Putamen (tissue), 1 donor: ENCODE measurements at places on chromosomes 5 and 9.

DNA sequence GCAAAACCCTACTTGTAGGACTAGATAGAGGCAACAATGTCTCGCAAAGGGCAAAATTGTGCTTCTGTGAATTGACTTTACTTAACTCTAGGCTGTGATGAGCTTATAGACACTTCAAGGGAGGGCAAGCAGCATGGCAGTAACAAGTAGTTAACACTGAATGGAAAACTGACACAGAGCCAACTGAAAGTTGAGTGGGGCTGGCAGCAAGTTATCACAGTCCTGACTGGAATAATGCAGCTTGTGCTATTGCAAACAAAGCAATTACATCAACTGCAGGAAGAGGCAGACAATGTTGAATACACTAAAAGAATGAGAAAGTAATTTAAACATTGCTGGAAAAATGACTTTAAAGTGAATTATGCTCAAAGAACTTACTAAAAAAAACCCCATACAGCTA is 62.2 kb downstream of the RNF38 start:
- DNase-seq: no peak

- no peak for DNase-seq
Measured at GRCh38 chr5:140182803-140183367, 7.9 kb downstream of the CYSTM1 start.

DNA sequence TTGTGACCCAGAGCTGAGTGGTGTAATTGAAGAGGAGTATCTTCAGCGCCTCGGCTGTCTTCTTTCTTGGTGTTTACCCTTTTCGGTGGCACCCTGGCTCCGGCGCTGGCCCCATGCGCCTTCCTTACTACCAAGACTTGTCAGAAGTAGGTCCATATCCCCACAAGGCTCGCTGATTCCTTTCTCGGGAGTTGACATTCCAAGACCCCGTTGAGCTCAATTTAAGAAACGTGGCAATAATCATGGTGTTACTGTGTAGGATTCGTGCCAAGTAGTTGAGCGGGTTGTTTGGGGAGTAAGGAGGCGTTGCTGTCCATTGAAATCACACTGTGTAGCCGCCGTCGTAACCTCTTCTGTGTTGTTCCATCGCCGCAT is 795 bp downstream of the NDUFAF2 start:
- no peak for DNase-seq

DNA sequence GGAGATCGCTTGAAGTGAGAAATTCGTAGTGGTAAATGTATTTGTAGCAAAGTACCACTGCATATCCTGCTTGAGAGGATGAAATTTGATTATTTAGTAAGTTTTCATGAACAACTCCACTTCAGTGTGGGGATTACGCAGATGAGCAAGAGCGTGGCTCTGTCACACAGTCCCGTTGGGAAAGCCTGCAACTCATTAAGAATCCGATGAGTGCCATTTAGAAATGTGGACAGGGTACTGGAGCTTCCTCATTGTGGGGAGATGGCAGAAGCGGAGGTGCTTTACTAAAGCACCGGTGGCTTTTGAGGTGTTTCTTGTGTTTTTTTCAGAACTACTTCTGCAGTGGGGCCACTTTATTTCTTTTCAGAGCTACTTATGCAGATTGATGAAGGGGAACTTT is 1.4 kb downstream of the TJP2 start:
- no peak for DNase-seq

GRCh38 chr5:14481349-14481748 is 100.2 kb upstream of the OTULINL start:
- no peak for DNase-seq

DNA sequence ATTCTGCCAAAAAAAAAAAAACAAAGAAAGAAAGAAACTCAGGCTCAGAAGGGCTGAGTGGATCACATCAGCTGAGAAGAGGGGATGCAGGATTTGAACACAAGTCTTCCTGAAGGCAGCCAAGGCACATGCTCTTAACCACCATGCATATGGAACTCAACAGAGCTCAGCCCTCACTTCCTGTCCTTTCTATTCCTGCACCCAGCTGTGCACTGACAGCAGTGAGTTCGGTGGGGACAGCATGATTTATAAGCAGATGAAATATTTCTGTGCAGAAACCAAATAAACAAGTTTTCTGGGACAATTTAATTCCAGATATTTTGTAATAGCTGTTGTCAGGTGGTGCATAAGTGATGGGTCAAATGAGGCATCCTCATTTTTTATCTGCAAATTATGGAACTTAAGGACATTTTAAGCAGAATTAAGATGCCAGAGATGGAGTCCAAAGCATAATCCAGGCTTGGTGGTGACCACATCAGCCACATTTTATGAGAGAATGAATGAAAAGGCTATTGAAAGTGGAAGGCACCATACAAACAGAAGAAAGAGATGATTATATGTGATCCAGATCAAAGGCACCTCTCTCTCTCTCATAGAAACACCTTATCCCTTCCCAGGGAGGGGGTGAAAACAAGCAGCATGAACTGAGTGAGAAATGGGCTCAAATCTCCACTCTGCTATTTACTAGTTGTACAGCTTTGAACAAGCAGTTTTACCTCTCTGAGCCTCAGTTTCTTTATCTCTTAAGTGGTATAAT is 303.6 kb upstream of the MSX2 start:
- no peak for DNase-seq

- no peak for DNase-seq
Measured at GRCh38 chr5:73282383-73282782, 109.4 kb downstream of the TMEM174 start.

DNA sequence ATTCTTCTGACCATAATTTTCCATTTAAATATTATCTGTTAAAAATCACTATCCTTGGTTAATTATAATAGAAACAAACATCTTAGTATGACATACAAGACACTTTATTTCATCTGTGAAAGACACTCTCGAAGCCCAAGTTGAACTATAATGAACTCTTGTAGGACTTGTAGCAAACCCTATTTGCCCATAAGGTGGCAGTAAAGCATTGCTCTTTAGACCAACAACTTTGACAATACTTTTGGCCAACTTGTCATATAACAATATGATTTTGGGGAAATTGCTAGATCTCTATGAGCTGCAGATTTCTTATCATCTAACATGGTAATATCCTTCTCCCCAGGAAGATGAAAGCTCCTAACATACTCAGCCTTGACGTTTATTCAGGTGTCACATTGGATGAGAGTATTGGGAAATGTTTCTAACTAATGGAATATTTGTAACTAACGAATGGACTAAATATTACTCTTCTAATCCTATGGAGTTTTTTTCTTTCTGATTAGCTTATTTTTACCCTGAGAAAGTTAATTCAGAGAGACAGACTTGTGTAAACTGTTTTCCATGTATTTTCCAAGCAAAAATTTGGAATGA is 11.0 kb downstream of the SPINK14 start:
- DNase-seq: peak; percentile 30

GRCh38 chr5:96761618-96762017 is 46.1 kb downstream of the ERAP1 start:
- no peak for DNase-seq

GRCh38 chr9:120856700-120857099 is 14.0 kb upstream of the PSMD5 start:
- DNase-seq: no peak

- no peak for DNase-seq
Measured at GRCh38 chr9:26310294-26310693, 582.3 kb downstream of the CAAP1 start.

DNA sequence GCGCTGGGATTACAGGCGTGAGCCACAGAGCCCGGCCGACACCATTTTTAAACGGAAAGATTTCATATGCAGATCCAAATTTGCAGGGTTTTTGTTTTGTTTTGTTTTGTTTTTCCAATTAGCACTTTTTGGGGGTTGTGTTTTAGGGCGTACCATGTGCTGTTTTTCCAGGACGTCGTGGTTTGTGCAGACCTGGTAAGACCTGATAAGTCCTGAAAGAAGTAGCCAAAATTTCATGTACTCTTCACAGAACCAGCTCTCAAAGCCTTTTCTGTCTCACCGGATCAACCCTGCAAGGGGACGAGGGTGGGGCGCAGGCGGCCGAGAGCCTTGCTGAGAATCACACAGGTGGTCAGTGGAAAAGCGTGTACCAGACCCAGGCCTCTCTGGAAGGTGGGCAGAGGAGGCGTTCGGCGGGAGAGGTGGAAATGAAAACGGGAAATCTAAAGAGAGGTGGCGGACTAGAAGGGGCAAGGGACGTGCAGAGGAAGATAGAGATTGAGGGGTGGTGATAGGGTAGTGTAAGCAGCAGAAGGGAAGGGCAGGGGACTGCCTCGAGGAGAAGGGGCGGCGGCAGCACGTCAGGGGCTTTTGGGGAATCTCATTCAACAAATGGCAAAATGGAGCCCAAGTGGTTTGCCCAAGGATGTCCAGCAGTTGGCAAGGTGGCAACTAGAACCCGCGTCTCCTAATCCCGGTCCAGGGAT is 1.1 kb upstream of the FAF2 start:
- DNase-seq: no peak

DNA sequence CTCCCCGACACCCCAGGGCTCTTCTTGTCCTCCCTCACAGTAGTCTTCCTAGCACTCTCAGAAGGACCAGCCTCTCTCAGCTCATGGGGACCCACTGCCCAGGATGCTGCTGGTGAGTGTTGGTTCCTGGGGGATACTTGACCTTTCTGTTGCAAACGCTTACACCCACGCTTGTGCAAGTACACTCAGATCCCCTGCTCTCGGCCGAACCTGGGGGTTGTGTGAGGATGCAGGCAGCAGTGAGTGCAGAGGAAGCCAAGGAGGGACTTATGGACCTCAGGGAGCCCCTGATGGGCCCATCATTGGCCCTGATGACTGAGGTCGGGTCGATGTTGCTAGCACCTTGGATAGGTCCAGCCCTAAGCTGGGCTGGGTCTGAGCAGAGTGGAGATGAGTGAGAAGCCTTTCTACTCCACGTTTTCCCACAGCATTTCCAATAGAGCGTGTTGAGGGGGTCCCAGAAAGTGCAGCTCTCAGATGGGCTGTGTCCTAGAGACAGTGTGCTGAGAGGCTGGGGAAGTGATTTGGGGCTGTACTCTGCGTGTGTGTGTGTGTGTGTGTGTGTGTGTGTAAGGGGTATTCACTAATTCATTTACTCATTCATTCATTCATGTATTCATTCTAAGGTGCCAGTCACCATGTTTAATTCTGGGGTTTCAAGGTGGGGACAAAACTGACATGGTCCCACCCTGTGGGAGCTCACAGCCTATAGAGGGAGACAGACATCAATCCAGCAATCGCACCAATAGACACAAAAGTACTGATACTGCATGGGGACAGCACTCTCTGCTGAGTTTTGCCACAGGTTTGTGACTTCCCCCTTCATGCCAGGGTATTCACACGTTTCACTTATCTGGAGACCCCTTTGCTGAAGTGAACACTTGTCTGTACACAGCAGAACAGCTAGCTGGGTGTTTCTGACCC is 25.2 kb upstream of the PITX1 start:
- no peak for DNase-seq

DNA sequence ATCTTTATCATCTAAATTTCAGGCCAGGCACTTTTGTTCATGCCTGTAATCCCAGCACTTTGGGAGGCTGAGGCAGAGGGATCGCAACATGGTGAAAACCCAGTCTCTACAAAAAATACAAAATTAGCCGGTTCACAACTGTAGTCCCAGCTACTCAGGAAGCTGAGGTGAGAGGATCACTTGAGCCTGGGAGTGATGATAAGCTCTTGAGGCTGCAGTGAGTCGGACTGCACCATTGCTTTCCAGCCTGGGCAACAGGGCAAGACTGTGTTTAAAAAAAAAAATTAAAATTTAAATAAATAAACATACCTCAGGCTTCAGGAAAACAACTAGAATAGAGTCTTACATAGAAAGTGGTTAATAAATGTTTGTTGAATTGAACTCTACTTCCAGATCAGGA is 147.4 kb downstream of the AGTPBP1 start:
- no peak for DNase-seq

GRCh38 chr9:129278391-129279237 is 100.6 kb upstream of the IER5L start:
- DNase-seq: no peak

GRCh38 chr9:96232539-96233241 is 69.3 kb downstream of the HSD17B3 start:
- DNase-seq: no peak

GRCh38 chr5:169871826-169872490 is 108.3 kb downstream of the INSYN2B start:
- DNase-seq: no peak

DNA sequence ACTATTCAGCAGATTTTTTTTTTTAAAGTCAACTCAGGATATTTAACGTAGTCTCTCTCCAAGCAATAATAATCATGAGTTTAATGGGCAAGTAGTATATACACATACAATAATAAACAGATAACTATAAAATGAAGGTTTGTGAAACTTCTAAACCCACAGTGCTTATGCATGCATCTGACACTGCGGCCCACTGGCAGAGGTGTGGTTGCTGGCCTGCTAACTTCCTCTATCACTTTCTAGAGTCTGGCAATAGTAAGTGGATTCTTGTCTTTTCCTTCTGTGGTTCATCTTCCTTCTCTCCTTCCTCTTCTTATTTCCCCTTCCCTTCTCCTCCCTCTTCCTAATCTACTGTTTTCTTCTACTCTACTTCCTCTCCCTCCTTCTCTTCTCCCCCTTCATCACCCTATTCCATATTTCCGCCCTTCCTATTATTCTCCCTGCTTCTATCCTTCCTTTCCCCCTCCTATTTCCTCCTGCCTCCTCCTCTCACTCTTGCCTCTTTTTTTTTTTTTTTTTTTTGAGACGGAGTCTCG is 18.6 kb upstream of the AGXT2 start:
- no peak for DNase-seq

DNA sequence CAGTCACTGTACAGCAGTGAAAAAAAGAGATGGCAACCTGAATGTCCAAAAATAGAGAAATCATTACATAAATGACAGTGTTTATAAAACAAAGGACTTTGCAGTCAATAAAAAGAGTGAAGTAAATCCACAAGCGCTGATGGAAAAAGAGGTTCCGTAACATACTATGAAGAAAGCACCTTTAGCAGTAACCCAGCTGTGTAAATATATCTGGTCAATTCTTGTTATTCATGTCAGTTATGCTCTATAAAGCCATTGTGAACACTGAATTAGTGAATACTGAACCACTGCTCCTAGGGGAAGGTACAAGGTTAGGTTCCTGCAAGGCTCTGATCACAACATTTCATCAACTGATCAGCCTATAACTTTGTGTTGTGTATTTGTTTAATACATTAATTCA is 39.5 kb downstream of the CCNJL start:
- DNase-seq: no peak

DNA sequence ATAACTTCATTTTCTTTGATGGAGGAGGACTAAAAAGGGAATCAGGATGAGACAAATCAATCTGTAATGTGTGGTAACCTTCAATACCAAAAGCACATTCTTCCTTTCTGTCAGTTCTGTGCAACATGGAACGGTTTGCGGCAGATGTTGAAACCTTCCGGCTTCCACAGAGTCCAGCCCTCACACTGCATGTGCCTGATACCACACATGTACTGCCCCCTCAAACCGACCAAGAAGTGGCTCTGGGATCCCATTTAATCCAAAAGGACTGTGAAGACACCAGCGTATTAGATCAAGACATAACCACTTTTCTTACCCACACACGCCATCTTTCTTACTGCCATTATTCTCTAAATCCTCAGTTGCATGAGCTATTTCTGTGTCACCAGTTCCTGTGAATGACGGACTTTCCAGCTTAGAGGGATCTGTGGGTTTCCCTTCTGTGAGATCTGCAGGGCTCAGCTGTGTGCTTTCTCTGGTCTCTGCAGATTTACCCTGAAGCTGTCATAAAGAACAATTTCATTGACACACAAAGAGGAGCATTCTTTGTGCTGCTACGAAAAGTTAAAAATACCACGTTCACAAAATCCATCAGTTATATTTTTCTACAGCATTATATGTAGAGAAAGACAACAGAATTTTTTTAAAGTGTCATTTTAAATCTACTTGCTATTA is 25.8 kb downstream of the NSUN2 start:
- DNase-seq: no peak

GRCh38 chr5:154385236-154385512 is 60.6 kb upstream of the SAP30L start:
- no peak for DNase-seq

GRCh38 chr9:14437354-14438231 is 123.7 kb upstream of the NFIB start:
- DNase-seq: no peak
